ENCODE measurements at places on chromosomes 11 and 22. TPM values are rescaled to one million over a fixed set of nuclear protein-coding genes. Genes with fewer than 3 reads are reported as not detected.

The ANO9 gene
- total RNA-seq = 37.0 TPM

The ANGPTL5 gene
- total RNA-seq = not detected

The KRTAP5-10 gene
- total RNA-seq = not detected

The MIOX gene
- total RNA-seq = not detected

The SYT9 gene
- total RNA-seq = not detected

The ARL14EP gene
- total RNA-seq = 31.7 TPM

GRCh38 chr11:120917559-120918239 lies 106.2 kb upstream of the TBCEL start:
- H3K4me3 ChIP-seq = no peak overlapping the region
- DNase-seq = peak; percentile 12
- peaks cover 10% of the 10 kb centered on the region for H3K4me1 ChIP-seq
- H3K27me3 ChIP-seq = no peaks in the 10 kb centered on the region
- no peaks in the 10 kb centered on the region for H3K36me3 ChIP-seq
- 0 out of 2 replicates have a peak overlapping the region, but pooled peaks have one; percentile 7 for H3K27ac ChIP-seq

DNA sequence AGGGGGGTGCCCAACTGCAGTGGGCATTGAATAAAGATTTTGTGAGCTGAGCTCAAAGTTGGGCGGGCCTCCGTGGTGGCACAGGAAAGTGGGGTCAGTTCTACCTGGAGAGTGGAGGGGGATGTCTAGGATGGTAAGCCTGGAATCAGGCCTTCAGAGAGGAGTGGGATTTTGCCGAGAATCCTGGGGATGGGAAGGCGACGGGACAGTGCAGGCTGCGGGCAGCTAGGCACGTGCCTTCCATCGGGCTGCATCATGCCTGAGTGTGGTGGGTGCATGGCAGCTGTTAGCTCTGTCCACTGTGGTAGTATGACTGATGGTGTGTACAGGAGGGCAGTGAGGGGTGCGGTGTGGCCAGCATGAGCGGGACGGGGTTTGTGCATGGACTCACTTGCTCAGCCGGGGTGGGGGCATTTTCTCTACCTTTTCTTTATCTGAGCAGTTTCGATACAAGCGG lies 3.6 kb downstream of the SHANK3 start:
- H3K4me1 ChIP-seq = no peaks in the 10 kb centered on the region
- DNase-seq = no peak
- H3K27me3 ChIP-seq = peaks cover 8% of the 10 kb centered on the region
- no peaks in the 10 kb centered on the region for H3K36me3 ChIP-seq
- H3K27ac ChIP-seq = no peak overlapping the region
- no peak overlapping the region for H3K4me3 ChIP-seq

DNA sequence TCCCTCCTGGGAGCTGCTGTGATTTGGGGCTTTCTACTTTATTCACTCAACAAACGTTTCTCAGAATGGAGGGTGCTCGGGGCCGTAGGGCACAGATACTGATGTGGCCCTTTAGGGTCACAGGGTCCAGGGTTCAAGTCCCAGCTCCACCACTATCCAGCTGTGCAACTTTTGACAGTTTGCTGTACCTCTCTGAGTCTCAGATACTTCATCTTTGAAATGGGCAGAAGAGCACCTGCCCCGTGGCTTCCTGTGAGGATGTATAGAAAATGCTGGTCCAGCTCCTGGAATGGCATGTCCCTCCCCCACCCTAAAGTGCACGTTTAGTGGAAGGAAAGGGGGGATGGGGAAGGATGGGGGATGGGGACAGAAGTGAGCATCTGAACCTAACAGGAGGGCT lies 21.9 kb upstream of the PRR5 start:
- no peaks in the 10 kb centered on the region for H3K27me3 ChIP-seq
- no peaks in the 10 kb centered on the region for H3K36me3 ChIP-seq
- H3K4me1 ChIP-seq = peaks cover 37% of the 10 kb centered on the region
- no peak overlapping the region for H3K27ac ChIP-seq

DNA sequence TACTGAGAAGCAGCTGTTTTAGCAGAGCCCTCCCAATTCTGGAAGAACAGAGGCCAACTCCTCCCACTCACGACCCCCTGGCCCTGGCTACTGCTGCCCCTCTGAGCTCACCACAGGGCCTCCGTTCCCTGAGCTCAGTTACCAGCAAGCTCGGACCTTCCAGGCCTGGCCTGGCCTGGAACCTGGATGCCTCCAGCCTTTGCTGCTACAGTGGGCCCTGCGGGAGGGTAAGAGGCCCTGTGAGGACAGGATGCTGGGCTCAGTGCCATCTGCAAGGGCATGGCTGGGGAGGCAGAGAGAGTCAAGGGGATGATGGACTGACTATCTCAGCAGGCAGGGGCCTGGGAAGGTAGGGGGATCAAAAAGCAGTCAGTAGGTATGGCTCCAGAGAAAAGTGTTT lies 209.9 kb upstream of the NCAM1 start:
- no peak overlapping the region for H3K27ac ChIP-seq
- peaks cover 3% of the 10 kb centered on the region for H3K27me3 ChIP-seq
- no peak overlapping the region for H3K4me3 ChIP-seq
- no peaks in the 10 kb centered on the region for H3K36me3 ChIP-seq
- no peaks in the 10 kb centered on the region for H3K4me1 ChIP-seq
- no peak for DNase-seq

DNA sequence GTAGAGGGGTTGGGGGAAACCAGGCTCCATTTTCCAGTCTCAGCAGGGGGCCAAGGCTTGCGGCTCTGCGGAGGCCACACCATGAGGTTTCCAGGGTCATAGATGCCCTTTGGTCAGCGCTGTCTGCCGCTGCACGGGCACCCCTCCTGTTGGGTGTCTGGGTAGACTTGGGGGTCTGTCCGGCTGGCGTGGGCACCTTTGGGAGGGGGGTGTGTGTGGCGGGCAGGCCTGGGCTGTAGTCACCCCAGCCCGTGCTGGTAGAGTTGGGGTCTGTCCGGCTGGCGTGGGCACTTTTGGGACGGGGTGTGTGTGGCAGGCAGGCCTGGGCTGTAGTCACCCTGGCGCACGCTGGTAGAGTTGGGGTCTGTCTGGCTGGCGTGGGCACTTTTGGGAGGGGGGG lies 18.6 kb downstream of the LSP1 start:
- H3K4me1 ChIP-seq = no peaks in the 10 kb centered on the region
- H3K36me3 ChIP-seq = no peaks in the 10 kb centered on the region
- no peaks in the 10 kb centered on the region for H3K27me3 ChIP-seq

- H3K4me1 ChIP-seq = no peaks in the 10 kb centered on the region
- no peak overlapping the region for H3K27ac ChIP-seq
- H3K4me3 ChIP-seq = no peak overlapping the region
- no peaks in the 10 kb centered on the region for H3K27me3 ChIP-seq
- DNase-seq = no peak
Measured at GRCh38 chr22:27156821-27157489, 499.6 kb downstream of the MIAT start.

- H3K4me1 ChIP-seq = peaks cover 3% of the 10 kb centered on the region
- H3K27me3 ChIP-seq = peaks cover 5% of the 10 kb centered on the region
- H3K36me3 ChIP-seq = no peaks in the 10 kb centered on the region
- H3K4me3 ChIP-seq = no peak overlapping the region
- H3K27ac ChIP-seq = no peak overlapping the region
Measured at GRCh38 chr11:115383431-115383830, 120.8 kb downstream of the CADM1 start.

DNA sequence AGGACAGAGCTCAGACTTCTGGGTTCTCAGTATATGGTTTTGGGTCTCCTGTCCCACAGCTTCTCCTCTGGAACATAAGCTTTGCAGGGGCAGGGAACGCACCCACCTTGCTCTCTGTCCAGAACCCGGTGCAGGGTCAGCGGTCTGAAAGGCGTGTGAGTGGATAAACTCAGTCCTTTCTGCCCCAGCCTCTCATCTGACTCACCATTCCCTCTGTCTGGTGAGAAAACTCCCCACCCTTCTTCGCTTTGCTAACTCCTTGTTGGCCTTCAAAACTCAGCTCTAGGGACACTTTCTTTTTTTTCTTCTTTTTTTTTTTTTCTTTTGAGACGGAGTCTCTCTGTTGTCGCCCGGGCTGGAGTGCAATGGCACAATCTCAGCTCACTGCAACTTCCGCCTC lies 68.9 kb upstream of the NUP50 start:
- no peak overlapping the region for H3K27ac ChIP-seq
- H3K36me3 ChIP-seq = no peaks in the 10 kb centered on the region
- DNase-seq = no peak
- no peaks in the 10 kb centered on the region for H3K4me1 ChIP-seq
